Activated CD4-positive, alpha-beta T cell treated with anti-CD3 and anti-CD28 coated beads for 24 hours (primary cell): ENCODE measurements at places on chromosomes 12 and 14.

DNA sequence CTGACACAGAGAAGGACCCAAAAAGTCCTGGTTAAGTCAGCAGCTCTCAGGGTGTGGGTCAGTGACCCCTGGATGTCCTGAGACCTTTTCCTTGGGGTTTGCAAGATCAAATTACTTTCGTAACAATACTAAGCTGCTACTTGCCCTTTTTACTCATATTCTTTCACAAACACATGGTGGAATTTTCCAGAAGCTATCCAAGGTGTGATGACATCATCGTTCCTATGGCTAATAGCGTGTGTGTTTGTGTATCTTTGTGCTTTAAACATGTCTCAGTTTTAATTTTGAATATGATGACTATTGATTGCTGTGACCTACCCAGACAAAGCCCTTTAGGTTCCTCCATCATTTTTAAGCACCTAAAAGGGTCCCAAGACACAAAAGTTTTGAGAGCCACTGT lies 176.2 kb downstream of the PHETA1 start:
- no peak for DNase-seq

DNA sequence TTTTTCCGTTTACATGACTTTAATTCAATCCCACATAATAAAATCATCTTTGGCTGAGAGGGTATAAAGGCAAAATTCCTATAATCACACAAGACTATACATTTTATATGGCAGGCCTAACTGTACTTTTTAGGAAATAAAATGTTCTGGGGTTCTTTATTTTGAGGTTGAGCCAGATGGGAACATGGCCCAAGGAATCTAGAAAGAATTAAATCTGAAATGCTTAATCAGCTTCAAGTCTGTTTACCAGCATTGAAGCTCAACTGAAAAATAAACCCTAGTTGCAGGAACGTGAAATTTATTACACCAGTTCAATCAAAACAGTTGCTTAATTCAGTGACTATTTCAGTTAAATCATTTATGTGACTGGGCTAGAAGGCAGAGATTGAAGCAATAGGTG lies 191.0 kb upstream of the BTG1 start:
- no peak for DNase-seq

GRCh38 chr14:51716610-51717009 lies 64.9 kb downstream of the FRMD6 start:
- no peak for DNase-seq

DNA sequence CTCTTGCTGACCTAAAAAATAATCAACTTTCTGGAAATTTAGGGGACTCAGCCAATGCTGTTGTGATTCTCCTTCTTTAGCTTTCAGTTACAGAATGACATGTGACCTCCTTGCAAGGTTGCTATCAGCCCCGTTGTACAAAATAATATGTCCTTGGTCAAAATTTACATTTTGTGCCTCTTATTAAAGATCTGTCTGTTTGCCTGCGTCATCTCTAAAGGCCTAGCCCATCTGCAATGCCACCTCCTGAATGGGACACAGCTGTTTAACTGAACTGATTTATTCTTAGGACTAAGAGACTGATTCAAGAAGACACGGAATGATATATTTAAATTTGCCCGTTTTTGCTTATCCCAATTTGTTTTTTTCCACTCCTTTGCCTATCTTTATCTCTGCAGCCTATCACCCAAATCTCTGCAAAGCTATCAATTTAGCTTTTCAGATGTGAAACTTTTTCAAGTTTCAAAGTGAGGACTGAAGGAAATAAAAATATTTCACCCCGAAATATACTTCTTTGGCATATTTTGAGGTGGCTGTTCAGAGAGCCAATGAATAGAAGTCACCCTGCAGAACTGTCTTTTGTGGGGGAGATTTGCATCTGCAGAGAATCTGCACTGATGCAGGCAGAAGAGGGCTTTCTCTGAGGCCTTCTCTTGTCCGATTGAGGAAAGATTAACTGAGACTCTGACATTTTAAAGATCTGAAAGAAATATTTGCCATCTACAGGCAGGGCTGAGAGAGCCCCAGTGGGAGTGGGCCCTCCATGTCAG lies 126.0 kb downstream of the VEZT start:
- DNase-seq: no peak

DNA sequence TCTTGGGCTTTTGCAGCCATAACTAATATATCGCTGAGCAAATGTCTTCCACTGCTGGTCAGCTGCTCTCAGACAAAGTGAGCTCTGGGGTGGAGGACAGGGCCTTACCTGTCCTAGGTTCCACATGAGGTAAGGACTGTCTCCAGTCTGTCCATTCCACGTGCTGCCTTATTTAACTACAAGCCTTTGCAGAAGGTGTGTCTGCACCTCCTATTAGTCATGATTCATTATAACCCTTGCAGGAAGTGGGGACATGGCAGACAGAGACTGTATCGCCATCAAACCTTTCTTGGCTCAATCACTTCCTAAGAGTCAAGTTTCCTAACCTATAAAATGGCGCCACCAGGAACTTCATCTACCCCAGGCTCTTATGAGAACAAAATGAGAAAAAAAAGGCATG lies 46.9 kb downstream of the SLC25A47 start:
- no peak for DNase-seq

GRCh38 chr12:131775392-131776236 lies 52.6 kb upstream of the MMP17 start:
- no peak for DNase-seq

- DNase-seq: no peak
Observed at GRCh38 chr12:1835211-1836131, 15.1 kb downstream of the LRTM2 start.

GRCh38 chr12:81541121-81541520 lies 218.0 kb downstream of the PPFIA2 start:
- no peak for DNase-seq
